Testis (tissue), 5 donors: ENCODE measurements at places on chromosomes 11 and 22. TPM values are rescaled to one million over a fixed set of nuclear protein-coding genes. Genes with fewer than 3 reads are reported as not detected.

Gene CEP126
- 14.8 TPM for polyA plus RNA-seq

Gene SAAL1
- 29.0 TPM for polyA plus RNA-seq

DNA sequence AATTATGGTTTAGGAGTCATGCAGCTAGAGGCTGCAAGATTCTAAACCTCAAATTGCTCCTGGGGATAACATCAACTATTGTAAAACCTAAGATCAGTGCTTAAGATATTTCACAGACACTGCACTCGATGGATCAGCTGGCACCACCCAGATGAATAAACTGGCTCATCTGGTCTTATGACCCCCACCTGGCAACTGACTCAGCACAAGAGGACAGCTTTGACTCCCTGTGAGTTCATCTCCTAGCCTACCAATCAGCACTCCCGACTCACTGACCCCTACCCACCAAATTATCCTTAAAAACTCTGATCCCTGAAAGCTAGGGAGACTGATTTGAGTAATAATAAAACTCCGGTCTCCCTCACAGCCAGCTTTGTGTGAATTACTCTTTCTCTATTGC, 782 bp upstream of the TTC12 start:
- no peaks in the 10 kb centered on the region for H3K36me3 ChIP-seq
- DNase-seq, result no peak
- peaks cover 9% of the 10 kb centered on the region for H3K4me1 ChIP-seq

GRCh38 chr11:12224537-12224893, 114.1 kb downstream of the MICAL2 start:
- no peak overlapping the region for H3K4me3 ChIP-seq
- peak; percentile 78 for DNase-seq
- no peaks in the 10 kb centered on the region for H3K27me3 ChIP-seq

- no peak for DNase-seq
- H3K27me3 ChIP-seq, result no peaks in the 10 kb centered on the region
- no peak overlapping the region for H3K27ac ChIP-seq
Observed at GRCh38 chr22:17140826-17141766, 18.0 kb downstream of the HDHD5 start.

GRCh38 chr11:69398529-69399492, 82.7 kb upstream of the LINC01488 start:
- DNase-seq, result no peak
- H3K36me3 ChIP-seq, result no peaks in the 10 kb centered on the region
- no peak overlapping the region for H3K4me3 ChIP-seq
- H3K27ac ChIP-seq, result no peak overlapping the region

DNA sequence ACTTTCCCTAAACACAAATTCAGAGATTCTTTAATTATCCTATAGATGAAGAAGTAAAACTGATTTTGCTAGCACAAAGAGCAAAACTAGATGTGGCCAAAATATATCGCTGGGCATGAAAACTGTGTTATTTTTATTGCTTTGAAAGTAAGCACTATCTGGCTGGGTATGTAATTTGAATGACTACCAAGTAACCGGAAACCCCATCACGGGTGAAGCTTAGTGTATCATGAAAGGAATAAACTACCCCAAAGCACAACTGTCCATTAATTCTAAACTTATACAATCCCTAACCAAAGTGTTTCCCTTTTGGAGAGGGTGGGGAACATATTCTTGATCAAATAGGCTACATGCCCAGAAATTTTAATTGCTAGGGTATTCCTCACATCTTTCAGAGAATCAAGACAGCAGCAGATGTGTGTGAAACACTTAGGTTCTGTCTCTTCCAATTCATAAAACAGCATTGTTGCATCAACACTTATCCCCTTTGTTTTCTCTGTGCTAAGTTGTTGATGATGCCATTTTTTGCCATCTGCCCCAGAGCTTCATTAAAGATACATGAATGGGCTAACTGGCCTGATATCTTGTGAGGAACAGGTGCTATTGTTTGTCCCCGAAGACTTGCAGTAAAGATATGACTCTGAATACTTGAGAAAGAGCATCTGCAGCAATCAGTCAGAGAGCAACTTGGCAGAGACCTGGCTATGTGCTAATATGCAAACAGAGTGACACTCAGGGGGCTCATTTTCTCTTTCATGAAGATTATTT, 238.2 kb downstream of the SOX6 start:
- H3K27ac ChIP-seq, result no peak overlapping the region
- H3K27me3 ChIP-seq, result no peaks in the 10 kb centered on the region
- no peak overlapping the region for H3K4me3 ChIP-seq
- no peaks in the 10 kb centered on the region for H3K36me3 ChIP-seq
- DNase-seq, result no peak

- H3K4me1 ChIP-seq, result no peaks in the 10 kb centered on the region
- H3K27me3 ChIP-seq, result no peaks in the 10 kb centered on the region
- no peak for DNase-seq
- H3K36me3 ChIP-seq, result no peaks in the 10 kb centered on the region
- H3K4me3 ChIP-seq, result no peak overlapping the region
Observed at GRCh38 chr11:16380941-16381568, 24.7 kb upstream of the SOX6 start.

Gene DHCR7
- 65.3 TPM for polyA plus RNA-seq

DNA sequence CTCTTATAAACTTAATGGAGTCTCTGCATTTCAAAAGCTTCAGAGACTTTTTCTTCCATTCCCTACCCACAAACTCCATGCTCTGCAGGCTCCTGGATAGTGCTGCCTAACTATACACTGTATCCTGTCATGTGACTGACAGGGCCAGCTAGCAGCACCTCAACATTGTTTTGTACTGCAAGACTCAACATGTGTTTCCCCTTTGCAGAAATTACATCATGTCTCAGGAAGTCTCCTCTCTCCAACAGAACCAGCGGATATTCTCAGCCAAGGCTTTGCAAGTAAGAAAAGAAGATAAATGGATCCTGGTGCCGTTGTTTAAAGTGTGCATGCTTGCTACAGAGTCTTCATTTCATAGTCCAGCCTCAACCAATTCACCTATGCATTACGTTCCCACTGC, 164.0 kb upstream of the UBASH3B start:
- no peaks in the 10 kb centered on the region for H3K27me3 ChIP-seq
- no peak overlapping the region for H3K27ac ChIP-seq
- H3K36me3 ChIP-seq, result no peaks in the 10 kb centered on the region
- no peak for DNase-seq
- no peak overlapping the region for H3K4me3 ChIP-seq

GRCh38 chr11:35934981-35935380, 8.9 kb upstream of the LDLRAD3 start:
- DNase-seq, result no peak
- H3K27ac ChIP-seq, result no peak overlapping the region
- H3K27me3 ChIP-seq, result no peaks in the 10 kb centered on the region
- H3K4me1 ChIP-seq, result no peaks in the 10 kb centered on the region

DNA sequence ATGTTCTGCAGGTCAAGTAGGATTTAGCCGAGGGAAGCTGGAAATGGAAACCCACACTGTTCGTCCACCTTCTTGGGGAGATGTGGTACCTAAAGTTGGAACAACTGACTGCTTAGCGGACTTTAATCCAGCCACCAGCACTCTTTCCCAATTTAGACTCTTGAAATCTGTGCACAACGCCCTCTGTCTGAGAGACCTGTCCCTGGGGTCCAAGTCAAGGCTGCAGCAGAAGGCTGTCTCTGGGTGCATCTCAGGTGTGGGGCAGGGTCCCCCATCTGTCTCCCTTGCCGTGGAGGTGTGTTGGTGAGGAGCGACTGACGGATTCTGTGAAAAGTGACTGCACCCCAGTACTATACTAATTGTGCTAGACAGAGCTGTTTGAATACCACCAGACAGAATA, 168.2 kb upstream of the CADM1 start:
- no peaks in the 10 kb centered on the region for H3K4me1 ChIP-seq
- H3K4me3 ChIP-seq, result no peak overlapping the region
- H3K27ac ChIP-seq, result no peak overlapping the region
- H3K36me3 ChIP-seq, result no peaks in the 10 kb centered on the region
- no peaks in the 10 kb centered on the region for H3K27me3 ChIP-seq
- no peak for DNase-seq

GRCh38 chr11:11582011-11582701, 39.6 kb downstream of the GALNT18 start:
- no peak for DNase-seq
- no peak overlapping the region for H3K27ac ChIP-seq
- no peaks in the 10 kb centered on the region for H3K36me3 ChIP-seq
- H3K4me3 ChIP-seq, result no peak overlapping the region
- H3K4me1 ChIP-seq, result peaks cover 12% of the 10 kb centered on the region
- H3K27me3 ChIP-seq, result no peaks in the 10 kb centered on the region

Gene OTOG
- polyA plus RNA-seq, result 4.2 TPM

GRCh38 chr11:69652999-69653398, 12.0 kb downstream of the CCND1 start:
- H3K4me3 ChIP-seq, result no peak overlapping the region
- no peak for DNase-seq
- H3K4me1 ChIP-seq, result no peaks in the 10 kb centered on the region
- H3K27me3 ChIP-seq, result no peaks in the 10 kb centered on the region
- H3K27ac ChIP-seq, result no peak overlapping the region
- H3K36me3 ChIP-seq, result no peaks in the 10 kb centered on the region

Gene MOGAT2
- polyA plus RNA-seq, result 0.24 TPM

GRCh38 chr22:50498322-50498890, 9.1 kb downstream of the LMF2 start:
- no peak overlapping the region for H3K27ac ChIP-seq
- no peaks in the 10 kb centered on the region for H3K36me3 ChIP-seq
- no peak overlapping the region for H3K4me3 ChIP-seq
- H3K4me1 ChIP-seq, result no peaks in the 10 kb centered on the region
- H3K27me3 ChIP-seq, result no peaks in the 10 kb centered on the region

DNA sequence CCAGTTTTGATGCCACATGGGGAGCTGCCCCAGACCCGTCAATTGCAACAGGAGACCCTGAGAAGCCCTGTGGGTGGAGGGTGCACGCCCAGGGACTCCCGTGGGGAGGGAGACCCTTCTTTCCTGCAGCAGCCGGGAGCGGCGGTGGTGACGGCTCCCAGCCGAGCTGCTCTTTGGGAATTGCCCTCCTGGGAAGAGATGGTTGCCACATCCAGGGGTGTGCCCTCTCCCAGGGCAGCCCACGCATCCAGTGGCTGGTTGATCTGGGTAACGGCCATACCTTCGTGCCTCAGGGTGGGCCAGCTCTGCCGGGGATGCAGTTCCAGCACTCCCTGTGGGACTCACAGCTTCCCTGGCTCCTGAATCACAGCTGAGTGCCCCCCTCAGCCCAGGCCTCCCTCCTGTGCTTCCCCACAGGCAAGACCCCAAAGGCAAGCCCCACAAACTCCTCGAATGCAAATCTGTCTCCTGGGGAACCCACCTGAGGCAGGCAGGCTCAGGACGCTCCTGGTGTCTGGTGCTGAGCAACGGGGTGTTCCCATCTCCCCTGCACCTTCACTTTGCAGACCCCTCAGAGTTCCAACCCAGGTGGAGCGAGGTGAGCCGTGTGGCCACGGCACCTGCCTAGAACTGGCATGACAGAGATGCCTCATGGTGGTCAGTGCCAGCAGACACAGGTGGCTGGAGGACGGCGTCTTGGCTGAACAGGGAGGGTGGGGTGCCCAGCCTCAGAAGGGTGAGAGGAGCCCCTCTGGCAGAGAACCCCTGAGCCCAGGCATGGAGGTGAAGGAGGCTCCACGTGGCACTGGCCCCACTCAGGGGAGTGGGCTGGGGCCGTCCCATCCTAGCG, 1027.4 kb downstream of the BRD1 start:
- no peaks in the 10 kb centered on the region for H3K36me3 ChIP-seq
- no peaks in the 10 kb centered on the region for H3K27me3 ChIP-seq
- DNase-seq, result no peak
- no peaks in the 10 kb centered on the region for H3K4me1 ChIP-seq

DNA sequence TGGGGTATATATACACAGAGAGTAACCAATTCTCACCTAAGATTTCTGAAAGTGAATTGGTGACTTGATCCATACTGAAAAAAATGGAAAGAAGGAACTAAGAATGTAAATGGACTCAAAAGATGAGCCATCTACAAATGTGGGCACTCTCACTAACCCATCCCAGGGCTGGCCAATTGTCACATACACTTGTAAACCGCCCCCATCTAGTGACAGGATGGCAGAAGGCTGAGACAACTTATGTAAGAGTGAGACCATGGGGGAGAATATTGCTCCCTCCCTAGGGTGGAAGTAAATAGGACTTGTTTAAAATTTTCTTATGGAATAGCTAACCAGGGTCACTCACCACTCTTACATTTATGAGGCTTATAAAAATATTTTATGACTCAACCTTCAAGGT, 377.1 kb upstream of the ISX start:
- no peaks in the 10 kb centered on the region for H3K4me1 ChIP-seq
- no peak overlapping the region for H3K4me3 ChIP-seq
- DNase-seq, result no peak
- no peaks in the 10 kb centered on the region for H3K36me3 ChIP-seq
- H3K27me3 ChIP-seq, result no peaks in the 10 kb centered on the region
- H3K27ac ChIP-seq, result no peak overlapping the region

DNA sequence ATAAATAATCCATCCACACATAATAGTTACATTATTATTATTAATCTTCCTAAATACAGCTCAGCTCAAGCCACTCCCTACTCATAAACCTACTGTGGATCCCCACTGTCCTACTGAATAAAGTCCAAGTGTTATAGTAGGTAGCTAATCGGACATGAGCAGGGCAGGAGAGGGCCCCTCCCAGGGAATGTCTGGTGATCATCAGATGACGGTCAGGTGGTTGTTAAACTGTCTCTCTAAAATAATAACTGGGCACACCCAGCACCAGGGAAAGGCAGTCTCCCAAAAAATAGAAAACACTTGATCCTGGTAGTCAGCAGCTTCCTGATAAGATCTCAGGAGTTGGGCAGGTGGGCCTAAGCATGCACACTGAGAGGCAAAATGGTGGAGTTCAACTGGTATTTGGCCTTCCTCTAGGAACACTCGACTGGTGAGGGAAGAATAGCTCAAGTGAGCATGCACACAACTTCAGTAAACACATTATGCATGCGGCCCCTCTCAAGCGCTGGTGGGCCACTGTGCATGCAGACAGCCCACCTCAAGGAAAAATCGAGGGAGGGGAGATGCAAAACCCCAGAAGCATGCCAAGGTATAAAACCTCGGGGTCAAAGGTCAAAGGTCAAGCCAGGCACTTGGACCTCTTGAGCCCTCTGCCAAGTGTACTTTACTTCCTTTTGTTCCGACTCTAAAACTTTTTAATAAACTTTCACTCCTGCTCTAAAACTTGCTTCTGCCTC, 65.0 kb downstream of the LRRC32 start:
- H3K36me3 ChIP-seq, result no peaks in the 10 kb centered on the region
- H3K27ac ChIP-seq, result peak overlapping the region; percentile 6
- no peaks in the 10 kb centered on the region for H3K27me3 ChIP-seq
- peak; percentile 14 for DNase-seq
- H3K4me1 ChIP-seq, result peaks cover 48% of the 10 kb centered on the region
- H3K4me3 ChIP-seq, result no peak overlapping the region

GRCh38 chr11:134276396-134277182, 410 bp downstream of the GLB1L3 start:
- DNase-seq, result no peak
- no peaks in the 10 kb centered on the region for H3K36me3 ChIP-seq
- peak overlapping the region; percentile 52 for H3K27ac ChIP-seq

Gene HEPHL1
- 0.54 TPM for polyA plus RNA-seq

GRCh38 chr11:26287067-26287518, 44.8 kb upstream of the ANO3 start:
- no peaks in the 10 kb centered on the region for H3K27me3 ChIP-seq
- no peak for DNase-seq
- H3K36me3 ChIP-seq, result no peaks in the 10 kb centered on the region
- no peak overlapping the region for H3K4me3 ChIP-seq
- H3K4me1 ChIP-seq, result no peaks in the 10 kb centered on the region

Gene SLC22A25
- not detected for polyA plus RNA-seq

GRCh38 chr11:92667486-92668152, 301.8 kb upstream of the MTNR1B start:
- H3K4me3 ChIP-seq, result no peak overlapping the region
- no peak for DNase-seq
- H3K4me1 ChIP-seq, result no peaks in the 10 kb centered on the region
- no peaks in the 10 kb centered on the region for H3K27me3 ChIP-seq

GRCh38 chr11:64918017-64918416, 1.0 kb upstream of the ATG2A start:
- DNase-seq, result peak; percentile 54
- H3K27ac ChIP-seq, result peak overlapping the region; percentile 28
- peak overlapping the region; percentile 44 for H3K4me3 ChIP-seq
- H3K27me3 ChIP-seq, result no peaks in the 10 kb centered on the region
